ENCODE measurements at places on chromosomes 3 and 15.

DNA sequence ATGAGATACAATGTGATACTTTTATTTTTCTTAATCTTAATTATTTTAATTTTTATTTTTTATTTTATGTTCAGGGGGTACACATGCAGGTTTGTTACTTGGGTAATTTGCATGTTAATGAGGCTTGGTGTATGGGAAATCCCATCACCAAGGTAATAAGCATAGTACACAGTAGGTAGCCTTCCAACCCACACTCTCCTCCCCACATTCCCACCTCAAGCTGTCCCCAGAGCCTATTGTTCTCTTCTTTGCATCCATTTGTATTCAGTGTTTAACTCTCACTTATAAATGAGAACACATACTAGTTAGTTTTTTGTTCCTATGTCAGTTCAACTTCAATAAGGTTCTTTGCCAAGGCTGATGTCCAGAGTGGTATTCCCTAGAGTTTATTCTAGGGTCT, 1375.4 kb downstream of the NSUN3 start:
- DNase-seq, result no peak

- DNase-seq, result no peak
Observed at GRCh38 chr3:9168241-9168741, 81.2 kb downstream of the SRGAP3 start.

DNA sequence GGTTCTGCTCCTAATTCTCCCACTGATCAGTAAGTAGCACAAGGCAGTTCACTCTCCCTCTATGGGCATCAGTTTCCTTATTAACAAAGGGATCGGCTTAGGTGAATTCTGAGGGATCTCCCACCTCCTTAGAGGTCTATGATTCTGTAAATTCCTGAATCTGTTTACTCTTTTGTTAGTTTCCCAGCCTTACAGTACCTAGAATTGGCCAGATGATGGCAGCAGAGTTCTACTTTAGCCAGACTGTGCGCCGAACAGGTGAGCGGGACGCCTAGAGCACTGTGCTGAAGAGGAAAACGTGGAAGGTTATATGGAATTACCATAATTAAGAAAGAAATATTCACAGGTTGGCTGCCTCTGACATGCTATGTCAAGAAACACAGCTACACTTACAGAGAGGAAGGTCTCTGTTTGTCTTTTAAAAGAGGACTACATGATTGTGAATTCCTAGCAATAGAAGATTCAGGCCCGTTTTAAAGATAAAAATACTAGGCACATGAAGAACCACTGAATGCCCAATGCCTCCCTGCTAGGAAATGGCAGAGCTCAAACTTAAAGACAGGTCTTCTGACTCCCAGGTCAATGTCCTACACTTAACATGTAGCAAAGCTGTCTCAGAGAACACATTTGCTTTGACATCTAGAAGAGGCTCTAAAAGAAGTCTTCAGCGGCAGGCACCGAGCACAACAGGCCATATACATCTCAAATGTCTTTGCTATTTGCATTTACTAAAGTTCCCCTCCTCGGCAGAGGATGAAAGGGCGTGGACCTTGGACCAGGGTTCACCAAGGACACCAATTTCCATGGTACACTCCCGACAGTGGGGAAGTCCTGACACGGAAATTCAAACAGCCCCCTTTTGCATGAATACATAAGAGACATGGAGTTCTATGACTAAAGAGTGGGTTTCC, 259.9 kb downstream of the FGF12 start:
- peak; percentile 46 for DNase-seq

GRCh38 chr3:17157713-17158112, 273.0 kb downstream of the PLCL2 start:
- DNase-seq, result no peak

- DNase-seq, result no peak
Observed at GRCh38 chr3:37887062-37887461, 25.4 kb downstream of the CTDSPL start.

DNA sequence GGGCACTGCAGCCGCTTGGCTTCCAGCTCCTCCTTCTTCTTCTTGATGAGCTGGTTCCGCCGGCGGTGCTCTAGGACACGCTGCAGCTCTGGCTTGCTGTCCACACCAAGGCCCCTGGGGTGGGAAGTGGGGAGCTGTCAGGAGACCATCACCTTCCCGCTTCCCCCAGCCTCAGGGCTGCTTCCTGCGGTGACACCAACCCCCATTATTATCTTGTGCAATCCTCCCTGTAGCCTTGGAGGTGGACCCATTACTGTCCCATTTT, 10.0 kb downstream of the FAM107A start:
- no peak for DNase-seq

All from left cardiac atrium (tissue), 4 donors.